ENCODE measurements at places on chromosomes 16 and 17.
A peak's percentile ranks its signal among the peaks of the same experiment; 100 is the strongest.

- no peak for DNase-seq
These were observed 8.5 kb downstream of the LLGL1 start for GRCh38 chr17:18233803-18234518.

DNA sequence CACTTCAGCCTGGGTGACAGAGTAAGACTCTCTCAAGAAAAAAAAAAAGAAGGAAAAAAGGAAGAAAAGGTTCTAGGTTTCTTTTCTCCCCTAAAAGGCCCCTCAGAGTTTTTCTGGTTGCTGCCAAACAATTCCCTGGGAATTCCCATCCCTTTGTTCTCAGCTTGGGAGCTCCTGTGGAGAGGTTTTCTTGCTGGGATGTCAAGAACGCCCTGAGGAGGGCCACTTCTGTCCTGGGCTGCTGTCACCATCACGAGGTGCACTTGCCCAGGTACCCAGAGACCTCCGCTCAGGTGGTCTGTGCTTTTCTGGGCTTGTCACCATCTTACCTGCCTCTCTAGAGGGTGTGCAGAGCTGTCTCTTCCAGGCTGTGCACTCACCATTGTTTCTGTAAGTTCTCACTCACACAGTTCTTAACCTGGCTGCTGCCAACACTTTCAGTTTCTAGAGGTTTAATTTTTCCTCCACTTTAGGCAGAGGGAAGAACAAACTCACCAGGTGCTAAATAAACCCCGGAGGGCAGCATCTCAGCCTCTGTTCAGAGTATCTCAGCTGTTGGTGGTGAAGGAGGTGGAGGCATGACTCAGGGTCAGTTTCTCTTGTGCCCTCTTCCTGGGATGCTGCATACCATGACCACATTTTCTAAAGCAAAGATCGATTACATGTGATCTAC is 2.4 kb upstream of the COX6A2 start:
- no peak for DNase-seq

DNA sequence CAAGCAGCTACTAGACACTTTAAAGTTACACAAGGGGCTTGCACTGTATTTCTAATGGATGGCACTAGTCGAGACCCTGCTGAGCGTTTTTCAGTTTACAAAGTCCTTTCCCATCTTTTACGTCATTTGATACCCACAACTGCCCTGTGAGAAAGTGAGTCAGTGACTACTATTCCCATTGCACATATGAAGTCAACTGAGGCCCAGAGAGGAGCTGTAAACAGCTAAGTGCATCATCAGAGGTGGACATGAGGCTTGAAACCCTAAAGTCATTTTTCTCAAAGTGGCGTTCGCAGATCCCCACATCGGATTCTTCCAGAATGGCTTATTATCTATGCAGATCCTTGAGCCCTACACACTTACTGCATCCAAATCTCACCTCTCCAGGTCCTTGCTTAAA is 50.6 kb downstream of the TEKT5 start:
- DNase-seq = no peak

DNA sequence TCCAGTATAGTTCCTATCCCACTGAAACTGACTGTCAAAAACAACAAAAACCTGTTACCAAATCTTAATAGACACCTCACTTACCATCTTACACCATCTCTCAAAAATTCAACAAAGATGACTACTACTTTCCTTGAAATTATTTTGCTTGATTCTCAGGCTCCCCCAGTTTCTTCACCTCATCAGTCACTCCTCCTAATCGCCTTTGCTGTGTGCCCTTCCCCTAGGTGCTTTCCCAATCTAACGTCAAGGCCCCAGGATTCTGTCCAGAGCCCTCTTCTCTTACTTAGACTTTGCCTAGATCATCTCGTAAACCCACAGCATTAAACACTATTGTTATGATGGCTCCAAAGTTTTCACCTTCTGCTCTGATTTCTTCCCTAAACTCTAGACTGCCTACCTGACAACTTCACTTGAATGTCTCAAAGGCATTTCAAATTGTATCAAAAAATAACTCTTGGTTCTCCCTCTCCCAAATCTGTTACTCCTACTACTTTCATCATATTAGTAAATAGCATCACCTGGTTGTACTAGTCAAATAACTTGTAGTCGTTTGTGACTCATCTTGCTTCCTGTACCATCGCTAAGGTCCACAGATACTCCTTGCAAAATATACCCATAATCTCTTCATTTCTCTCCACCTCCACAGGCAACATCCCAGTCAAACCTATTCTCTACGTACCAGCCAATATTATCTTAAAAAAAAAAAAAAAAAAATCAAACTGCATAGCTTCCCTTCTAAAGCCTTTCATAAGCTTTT is 18.0 kb downstream of the C16orf87 start:
- DNase-seq = no peak

DNA sequence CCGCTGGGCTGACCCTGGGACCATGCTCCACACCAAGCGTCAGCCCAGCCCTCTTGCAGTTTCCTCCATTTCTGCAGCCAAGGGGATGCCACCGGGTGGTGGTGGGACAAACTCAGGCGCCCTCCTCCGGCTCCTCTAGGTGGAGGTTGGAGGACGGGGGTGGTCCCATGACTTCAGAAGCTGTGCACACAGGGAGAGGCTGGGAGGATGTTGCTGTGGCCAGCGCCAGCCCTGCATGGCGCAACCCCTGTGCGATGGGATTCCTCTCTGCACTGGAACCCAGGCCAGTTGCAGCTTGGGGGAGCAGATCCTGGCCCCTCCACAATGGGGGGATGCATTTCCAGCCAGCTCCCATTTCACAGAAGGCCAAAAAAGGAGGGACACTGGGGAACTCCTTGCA is 246.5 kb downstream of the C16orf95 start:
- no peak for DNase-seq

DNA sequence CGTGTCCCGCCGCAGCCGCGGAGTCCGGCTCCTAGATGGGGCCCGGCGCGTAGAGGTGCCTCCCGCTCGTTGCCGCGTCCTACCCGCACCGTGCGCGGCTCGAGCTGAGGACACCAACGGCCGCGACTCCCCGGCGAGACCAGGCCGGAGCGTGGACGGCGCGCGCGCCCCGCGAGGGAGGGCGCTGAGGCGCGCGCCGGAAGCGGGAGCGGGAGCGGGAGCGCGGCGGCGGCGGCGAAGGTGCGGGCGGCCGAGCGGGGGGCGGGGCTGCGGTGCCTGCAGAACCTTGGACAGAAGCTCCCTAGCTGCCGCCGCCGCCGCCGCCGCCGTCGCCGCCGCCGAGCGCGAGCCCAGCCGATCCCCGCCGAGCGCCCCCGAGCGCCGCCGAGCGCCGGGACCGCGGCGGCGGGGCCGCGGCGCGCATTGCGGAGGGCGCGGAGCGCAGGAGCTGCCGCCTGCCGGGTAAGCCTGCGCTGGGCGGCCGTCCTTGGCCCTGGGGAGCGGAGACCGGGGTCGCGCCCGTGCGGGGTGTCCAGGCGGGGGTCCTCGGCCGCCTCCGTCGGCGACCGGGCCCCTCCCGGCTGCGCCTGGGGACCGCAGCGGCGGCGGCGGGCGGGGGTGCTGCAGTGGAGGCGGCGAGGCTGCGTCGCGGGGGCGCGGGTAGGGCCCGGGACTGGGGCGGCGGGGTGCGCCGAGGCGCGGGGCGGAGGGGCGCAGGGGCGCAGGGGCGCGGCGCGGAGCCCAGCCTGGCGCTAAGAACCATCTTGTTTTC is at the start of gene CDK5R1:
CDK5R1 (plus strand) TSS at position 293 of the 772 bp plus-strand sequence. CDS start 628 bp downstream, outside the sequence.
- peak; percentile 31 for DNase-seq

GRCh38 chr16:28930203-28930602 is 1.6 kb upstream of the CD19 start:
- no peak for DNase-seq

- DNase-seq = no peak
These were observed 13.9 kb downstream of the SLC25A10 start for GRCh38 chr17:81726004-81726403.

DNA sequence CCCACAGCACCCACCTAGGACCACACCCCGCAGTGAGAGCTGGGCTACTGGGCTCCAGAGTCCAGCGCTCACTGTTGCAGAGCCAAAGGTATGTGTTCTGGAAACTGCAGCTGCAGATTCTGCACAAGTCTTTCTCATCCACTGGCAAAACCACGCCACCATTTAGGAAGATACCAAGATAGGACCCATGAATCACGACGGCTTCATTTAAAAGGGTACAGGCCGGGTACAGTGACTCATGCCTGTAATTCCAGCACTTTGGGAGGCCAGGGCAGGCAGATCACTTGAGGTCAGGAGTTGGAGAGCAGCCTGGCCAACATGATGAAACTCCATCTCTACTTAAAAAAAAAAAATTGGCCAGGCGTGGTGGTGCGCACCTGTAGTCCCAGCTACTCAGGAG is 18.8 kb downstream of the FOXF1 start:
- DNase-seq = no peak

GRCh38 chr17:73091410-73091769 is 1.1 kb downstream of the SLC39A11 start:
- DNase-seq = no peak

DNA sequence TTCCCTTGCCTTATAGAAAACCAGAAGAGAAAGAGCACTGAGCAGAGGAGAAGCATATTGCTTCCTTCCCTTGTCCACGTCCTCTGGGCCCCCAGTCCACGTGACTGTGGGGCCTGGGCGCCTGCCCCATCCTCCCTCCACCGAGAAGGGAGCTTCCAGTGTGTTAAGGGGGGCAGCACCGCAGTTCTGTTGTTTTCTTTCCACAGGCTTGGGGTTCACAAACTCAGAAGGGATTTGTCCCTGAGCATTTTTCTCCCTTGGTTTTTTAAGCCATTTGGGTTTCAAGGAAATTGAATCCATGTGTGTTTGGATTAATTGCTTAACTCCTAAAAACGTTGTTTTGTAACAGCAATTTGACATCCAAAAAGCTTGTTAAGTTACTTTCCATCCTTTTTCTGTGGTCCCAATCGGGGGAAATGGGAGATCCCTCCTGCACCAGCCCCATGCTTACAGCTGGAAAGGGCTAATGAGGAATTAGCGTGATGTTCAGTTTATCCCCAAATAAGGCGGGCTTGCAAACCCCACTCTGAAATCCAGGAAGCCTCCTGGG is 347.5 kb upstream of the TNRC6C start:
- no peak for DNase-seq

GRCh38 chr16:58028541-58029070 is 3.1 kb downstream of the MMP15 start:
- DNase-seq = no peak

- DNase-seq = no peak
These were observed 33.0 kb downstream of the ANKFN1 start for GRCh38 chr17:56186222-56186786.

DNA sequence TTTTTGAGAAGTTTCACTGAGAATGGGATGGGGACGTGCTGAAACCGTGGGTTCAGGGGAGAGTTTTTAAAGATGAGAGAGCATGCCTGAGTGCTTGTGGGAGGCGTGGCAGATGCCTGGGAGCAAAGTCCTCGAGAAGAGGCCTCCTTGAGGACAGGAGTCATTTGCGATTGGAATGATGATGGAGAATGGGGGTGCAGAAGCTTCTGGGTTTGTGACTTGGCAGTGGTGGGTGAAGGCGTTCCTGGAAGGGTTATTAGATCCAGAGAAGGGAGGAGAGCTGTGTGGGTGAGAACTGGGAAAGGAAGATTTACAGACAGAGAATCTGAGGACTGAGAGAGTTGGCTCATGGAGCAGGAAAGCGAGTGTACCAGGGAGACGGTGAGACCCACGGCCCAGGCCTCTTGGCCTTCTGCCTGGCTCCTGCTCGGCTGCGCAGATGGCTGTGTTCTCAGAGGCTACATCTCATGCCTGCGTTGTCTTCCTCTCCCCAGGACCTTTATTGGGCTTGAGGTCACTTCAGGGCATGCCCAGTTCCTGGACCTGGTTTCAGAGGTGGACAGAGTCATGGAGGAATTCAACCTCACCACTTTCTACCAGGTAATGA is 8.6 kb upstream of the MMP15 start:
- no peak for DNase-seq

GRCh38 chr17:42640121-42640520 is 19.0 kb upstream of the TUBG2 start:
- no peak for DNase-seq
